ENCODE measurements at places on chromosomes 7 and 10.
A peak's percentile ranks its signal among the peaks of the same experiment; 100 is the strongest.

GRCh38 chr10:89921403-89921802 is 220.0 kb downstream of the KIF20B start:
- DNase-seq = no peak

- DNase-seq = peak; percentile 32
These were observed at the start of gene ECHDC3 for GRCh38 chr10:11742009-11742778. Gene ECHDC3, plus strand, starts transcription at chr10:11742382. Its CDS starts 195 bp downstream, at chr10:11742577.

GRCh38 chr7:123665896-123666295 is 10.2 kb downstream of the LMOD2 start:
- DNase-seq = no peak

GRCh38 chr10:128741680-128742079 is 615.5 kb upstream of the MKI67 start:
- no peak for DNase-seq

DNA sequence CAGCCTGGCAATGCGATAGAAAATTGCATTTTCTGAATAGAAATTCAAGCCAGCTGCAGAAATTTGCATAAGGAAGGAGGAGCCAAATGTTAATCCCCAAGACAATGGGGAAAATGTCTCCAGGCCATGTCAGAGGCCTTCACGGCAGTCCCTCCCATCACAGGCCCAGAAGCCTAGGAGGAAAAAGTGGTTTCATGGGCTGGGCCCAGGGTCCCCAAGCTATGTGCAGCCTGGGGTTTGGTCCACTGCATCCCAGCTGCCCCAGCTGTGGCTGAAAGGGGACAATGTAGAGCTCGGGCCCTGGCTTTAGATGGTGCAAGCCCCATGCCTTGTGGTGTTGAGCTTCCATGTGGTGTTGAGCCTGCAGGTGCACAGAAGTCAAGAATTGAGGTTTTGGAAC is 10.0 kb upstream of the GARIN1A start:
- no peak for DNase-seq

GRCh38 chr7:101162551-101163278 is 2.7 kb downstream of the VGF start:
- DNase-seq = no peak

- DNase-seq = peak; percentile 21
These were observed 444.7 kb downstream of the DGKB start for GRCh38 chr7:14457568-14458453.
